Right cardiac atrium (tissue), 5 donors: ENCODE measurements at places on chromosomes 12 and 14.

DNA sequence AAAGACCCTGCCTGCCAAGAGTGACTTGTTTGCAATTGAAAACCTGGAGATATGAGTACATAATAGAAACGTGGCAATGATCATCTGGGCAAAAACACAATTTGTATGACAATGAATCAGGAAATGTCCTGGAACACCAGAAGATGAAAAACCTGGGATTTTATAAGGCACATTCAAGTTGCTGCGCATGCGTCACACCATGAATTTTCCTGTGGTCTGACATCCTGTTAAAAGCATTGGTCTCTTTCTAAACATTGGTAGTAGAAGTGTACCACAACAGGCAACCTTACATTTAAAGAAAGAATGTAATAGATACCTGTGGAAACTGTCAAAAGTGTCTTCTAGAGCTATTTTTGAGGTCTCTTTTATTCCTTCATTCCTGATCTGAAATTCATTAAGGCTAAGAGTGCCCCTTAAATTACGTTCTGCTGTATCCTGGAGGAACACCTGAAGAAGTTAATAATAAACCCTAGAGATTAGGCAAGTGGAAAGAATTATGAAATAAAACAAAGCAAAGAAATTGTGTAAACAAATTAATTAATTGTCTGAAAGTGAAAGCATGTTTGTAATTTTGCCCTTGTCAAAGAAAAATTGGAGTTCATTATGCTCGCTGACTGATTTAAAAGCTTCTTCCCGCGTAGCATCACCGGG lies 676.5 kb downstream of the DIO2 start:
- DNase-seq = no peak

DNA sequence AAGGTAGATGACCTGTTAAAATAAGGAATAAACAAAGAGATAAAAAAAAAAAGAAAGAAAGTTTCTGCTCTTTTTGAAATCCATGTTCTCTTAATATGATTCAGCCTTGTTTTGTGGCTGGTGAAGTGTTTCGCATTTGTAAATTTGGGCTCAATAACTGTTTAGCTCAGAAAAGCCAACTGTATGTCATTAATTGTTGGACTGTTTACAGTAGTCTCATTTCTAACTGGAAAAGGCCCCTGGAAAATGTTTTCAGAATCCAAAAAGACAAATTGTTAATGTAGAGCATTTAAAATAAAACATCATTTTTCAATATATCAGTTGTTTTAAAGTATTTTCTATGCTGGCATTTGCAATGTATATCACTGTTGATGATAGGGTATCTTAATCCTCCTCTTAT lies 47.4 kb upstream of the DYRK2 start:
- no peak for DNase-seq

GRCh38 chr12:124391340-124392261 lies 96.7 kb downstream of the RFLNA start:
- peak; percentile 88 for DNase-seq

DNA sequence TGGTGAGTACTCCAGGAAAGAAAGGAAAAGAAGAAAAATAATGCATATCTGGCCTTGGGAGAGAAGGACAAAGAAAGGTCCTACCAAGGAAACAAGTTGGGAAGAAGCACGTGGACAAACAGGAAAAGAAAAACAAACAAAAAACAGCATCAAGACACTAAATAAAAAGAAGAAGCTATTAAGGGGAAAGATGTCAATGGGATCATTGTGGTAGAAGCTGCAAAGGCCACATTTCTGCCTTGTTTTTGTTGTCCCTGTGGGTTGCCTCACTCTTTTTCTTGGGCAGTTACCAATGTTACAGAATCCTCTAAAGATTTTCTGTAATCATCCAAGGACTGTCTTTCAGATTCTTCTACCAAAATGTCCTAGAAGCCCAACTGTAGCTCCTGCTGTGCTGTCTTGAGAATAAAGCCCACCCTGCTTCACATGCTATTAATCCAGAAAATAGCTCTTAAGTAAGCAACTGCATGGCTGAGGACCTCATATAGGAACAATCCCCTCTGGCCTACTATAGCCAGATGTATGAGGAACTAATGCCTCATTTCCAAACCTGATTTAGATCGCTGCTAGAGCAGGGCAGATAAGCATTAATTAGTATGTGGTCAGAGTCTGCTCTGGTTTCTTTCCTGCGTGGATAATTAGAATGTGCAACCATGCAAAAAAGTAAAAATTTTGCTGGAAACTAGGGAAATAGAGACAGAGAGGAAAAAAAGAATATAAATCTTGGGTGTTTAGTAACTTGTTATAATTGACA lies 10.2 kb upstream of the CPNE8 start:
- no peak for DNase-seq

DNA sequence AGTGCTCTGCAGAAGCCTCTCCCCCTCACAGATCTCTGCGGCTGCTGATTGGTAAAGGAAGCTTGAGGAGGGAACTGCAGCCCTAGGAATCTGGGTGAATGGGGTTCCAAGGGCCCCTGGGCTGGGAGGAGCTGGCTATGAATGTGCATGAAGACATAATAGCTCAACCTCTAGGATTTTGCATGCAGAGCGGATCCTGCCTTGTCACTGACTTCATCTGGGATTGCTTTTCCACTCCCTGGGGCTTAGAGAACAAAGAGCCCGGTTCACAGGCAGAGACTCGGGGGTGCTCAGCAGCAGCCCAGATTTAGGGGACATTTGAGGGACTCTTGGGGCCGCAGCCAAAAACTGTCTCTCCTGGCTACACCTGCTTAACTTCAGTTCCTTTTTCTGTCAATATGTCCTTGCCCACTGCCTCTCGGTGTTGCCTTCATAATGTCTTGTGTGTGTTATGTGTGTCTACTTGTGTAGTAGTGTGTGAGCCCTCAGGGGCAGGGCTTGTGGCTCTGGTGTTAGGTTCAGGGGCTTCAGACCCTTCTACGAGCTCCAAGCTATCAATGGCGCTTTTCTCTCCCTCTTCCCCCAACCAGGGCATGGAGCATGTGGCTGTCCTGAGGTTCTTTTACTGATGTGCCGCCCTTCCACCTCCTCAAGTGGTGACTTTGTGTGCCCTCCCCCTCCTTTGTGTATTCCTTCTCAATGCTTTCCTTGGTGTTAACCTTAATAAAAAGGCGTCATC lies 1.9 kb downstream of the CCDC184 start:
- no peak for DNase-seq

- DNase-seq = no peak
Observed at GRCh38 chr12:106044773-106045172, 94.0 kb downstream of the NUAK1 start.

DNA sequence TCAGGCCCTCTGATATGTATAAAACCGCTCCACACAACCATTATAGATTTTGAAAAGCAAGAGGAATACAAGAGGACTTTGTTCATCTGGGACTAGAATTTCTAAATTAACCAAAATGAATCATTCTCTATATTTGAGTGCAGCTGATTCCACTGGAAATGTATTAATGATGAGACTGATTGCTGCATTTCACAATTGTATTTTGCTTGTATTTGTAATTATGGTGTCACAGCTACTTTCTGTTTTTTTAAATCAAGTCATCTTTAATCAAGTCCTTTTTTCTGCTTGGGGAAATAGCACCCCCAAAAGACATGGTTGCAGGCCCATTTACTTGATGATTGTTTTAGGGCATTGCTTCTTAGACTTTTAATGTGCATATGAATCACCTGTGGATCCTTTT lies 162.4 kb downstream of the KICS2 start:
- DNase-seq = no peak

- no peak for DNase-seq
Observed at GRCh38 chr12:33265900-33266299, 173.7 kb downstream of the SYT10 start.
